T-cell (primary cell): ENCODE measurements at places on chromosomes 6 and 20. TPM values are rescaled to one million over a fixed set of nuclear protein-coding genes. Genes with fewer than 3 reads are reported as not detected.
A peak's percentile ranks its signal among the peaks of the same experiment; 100 is the strongest.

The DSP gene
- total RNA-seq, result not detected

The DEK gene
- total RNA-seq, result 109 TPM

The LINC00237 gene
- total RNA-seq, result not detected

The MAP7 gene
- total RNA-seq, result 0.57 TPM

The ZNF391 gene
- total RNA-seq, result 4.5 TPM

The OR10C1 gene
- total RNA-seq, result not detected

- H3K27ac ChIP-seq, result peak overlapping the region; percentile 88
- DNase-seq, result no peak
- H3K4me3 ChIP-seq, result no peak overlapping the region
- H3K27me3 ChIP-seq, result no peaks in the 10 kb centered on the region
- peaks cover 4% of the 10 kb centered on the region for H3K36me3 ChIP-seq
- peaks cover 59% of the 10 kb centered on the region for H3K4me1 ChIP-seq
These were observed 15.2 kb downstream of the DEF6 start for GRCh38 chr6:35312807-35313206.

DNA sequence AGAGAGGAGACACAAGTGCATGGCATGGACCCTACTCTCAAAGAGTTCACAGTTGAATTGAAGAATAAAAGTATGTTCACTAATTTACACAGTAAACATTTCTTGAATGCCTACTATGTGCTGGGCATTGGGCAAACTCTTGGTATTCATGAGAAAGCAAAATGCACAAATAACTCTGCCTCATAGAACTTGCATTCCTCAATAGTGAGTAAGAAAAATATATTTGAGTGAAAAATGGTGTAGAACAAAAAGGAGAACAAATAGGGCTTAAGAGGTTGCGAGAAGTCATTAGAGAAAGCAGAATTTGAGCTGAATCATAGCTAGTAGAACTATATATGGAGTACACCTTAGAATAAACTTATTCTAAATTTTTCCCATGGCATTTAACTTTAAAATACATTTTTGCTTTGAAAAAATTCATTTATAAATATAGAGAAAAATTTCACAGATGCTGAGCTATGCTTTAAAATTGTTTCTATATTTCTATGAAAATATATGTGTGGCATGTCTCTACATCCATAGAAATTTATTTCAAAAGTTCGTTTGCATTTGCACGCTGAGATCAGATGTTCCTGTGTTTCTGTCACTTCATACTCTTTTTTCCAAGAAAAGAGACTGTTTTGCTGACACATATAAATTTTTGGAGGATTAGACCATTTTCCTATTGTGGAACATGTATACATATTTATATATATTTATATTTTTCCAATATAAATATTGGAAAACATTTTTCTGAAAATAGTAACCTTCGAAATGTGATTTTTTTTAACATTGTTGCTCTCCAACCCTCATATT, 236.1 kb downstream of the KCNQ5 start:
- H3K4me1 ChIP-seq, result no peaks in the 10 kb centered on the region
- DNase-seq, result no peak
- no peak overlapping the region for H3K4me3 ChIP-seq
- no peaks in the 10 kb centered on the region for H3K36me3 ChIP-seq

DNA sequence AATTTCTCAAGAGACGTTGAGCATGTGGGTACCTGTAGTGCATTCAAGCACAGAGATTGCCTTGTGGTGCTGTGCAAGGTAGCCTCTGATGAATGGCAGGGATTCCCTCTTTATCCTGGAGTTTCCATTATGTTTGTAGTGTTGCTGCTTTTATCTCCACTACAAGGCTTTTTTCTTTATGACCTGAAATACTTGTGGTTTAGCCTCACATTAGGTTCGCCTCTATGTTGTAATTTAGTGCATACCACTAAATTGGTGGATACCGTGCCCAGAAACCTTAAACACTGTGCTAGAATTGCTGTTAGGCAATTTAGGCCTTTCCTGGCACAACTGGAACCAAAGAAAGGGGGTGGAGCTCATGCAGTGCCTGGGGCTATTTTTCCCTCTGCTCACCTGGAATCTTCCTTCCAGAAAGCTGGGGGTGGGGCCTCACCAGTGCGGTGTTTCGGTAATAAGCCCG, 76.8 kb downstream of the NCOA7 start:
- H3K4me3 ChIP-seq, result no peak overlapping the region
- no peaks in the 10 kb centered on the region for H3K4me1 ChIP-seq
- H3K36me3 ChIP-seq, result no peaks in the 10 kb centered on the region
- DNase-seq, result no peak

DNA sequence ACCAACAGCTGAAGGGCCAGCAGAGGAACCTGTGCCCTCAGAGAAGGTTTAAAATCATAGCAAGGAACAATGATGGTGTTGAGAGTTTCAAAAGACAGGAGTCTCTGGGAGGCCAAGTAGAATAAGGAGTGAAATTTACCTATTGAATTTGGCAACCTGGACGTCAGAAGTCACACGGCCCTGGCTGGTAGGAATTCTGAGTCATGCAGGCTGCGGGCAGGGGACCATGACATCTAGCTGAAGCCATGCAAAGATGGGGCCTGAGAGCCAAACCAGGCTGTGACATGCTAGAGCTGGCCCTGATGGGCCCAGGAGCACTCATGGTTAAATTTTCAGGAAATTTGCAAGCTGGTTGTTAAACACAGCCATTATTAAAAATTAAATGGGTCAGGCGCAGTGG, 64.0 kb upstream of the SNX9 start:
- H3K36me3 ChIP-seq, result no peaks in the 10 kb centered on the region
- peaks cover 71% of the 10 kb centered on the region for H3K4me1 ChIP-seq
- no peak for DNase-seq
- H3K4me3 ChIP-seq, result no peak overlapping the region
- no peak overlapping the region for H3K27ac ChIP-seq

- H3K4me3 ChIP-seq, result no peak overlapping the region
- no peak overlapping the region for H3K27ac ChIP-seq
- H3K4me1 ChIP-seq, result no peaks in the 10 kb centered on the region
- no peak for DNase-seq
- H3K27me3 ChIP-seq, result no peaks in the 10 kb centered on the region
These were observed 55.1 kb downstream of the MYLK4 start for GRCh38 chr6:2695454-2696095.

DNA sequence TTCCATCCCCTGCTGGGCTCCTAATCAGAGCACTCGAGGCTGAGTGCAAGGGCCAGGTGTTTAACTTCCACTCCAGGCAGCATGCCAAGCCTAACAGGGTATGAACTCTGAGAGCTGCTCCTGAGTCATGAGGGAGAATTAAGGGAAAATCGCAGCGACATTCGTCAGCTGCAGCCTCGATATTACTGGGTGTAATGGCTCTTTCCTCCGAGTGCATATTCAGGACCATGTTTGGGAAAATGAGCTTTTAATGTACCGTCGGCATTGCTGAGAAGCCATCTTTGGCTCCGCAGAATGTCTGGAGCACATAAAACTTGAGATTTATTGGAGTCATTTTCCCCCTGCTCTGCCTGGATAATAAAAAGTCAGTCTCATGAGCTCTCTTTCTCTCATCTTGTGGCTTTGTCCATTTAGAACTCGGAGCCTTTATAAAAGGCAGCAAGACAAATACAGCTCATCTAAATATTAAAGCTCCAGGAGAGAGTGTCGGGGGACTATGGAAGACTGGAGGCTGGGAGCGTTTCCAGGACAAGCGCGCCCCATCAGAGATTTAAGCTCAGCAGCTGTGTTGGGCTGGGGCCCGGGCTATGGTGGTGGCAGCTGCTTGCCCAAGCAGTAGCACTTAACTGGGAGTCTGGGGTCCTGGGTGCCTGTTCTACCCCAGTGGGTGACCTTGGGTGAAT, 103.7 kb downstream of the TOX2 start:
- H3K27ac ChIP-seq, result no peak overlapping the region
- no peaks in the 10 kb centered on the region for H3K36me3 ChIP-seq
- peaks cover 37% of the 10 kb centered on the region for H3K4me1 ChIP-seq
- no peak overlapping the region for H3K4me3 ChIP-seq
- no peaks in the 10 kb centered on the region for H3K27me3 ChIP-seq
- no peak for DNase-seq

- H3K27me3 ChIP-seq, result no peaks in the 10 kb centered on the region
- no peak overlapping the region for H3K27ac ChIP-seq
- H3K4me3 ChIP-seq, result no peak overlapping the region
- H3K36me3 ChIP-seq, result no peaks in the 10 kb centered on the region
These were observed 385.0 kb downstream of the CD83 start for GRCh38 chr6:14502551-14502950.

DNA sequence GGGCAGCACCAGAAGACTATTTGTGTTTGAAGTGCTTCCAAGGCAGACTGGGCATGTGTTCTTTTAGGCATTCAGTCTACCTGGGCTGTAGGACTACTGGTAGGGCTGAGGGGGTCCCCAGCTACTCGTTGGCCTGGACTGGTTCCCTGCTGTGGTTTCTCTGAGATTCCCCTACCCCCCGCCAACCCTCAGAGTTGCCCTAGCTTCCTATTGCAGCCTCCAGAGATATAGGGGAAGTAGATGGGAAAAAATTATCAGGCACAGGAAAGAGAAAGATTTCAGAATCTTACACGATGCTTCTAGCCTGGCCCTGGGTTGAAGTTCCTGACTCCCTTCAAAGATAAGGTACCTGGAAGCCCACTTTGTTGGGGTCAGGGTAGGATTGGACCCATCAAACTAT, 22.5 kb downstream of the BRPF3 start:
- no peak overlapping the region for H3K4me3 ChIP-seq
- no peaks in the 10 kb centered on the region for H3K27me3 ChIP-seq
- H3K36me3 ChIP-seq, result peaks cover 6% of the 10 kb centered on the region
- H3K4me1 ChIP-seq, result no peaks in the 10 kb centered on the region
- no peak overlapping the region for H3K27ac ChIP-seq

GRCh38 chr6:43779852-43780236, 9.8 kb downstream of the VEGFA start:
- no peak overlapping the region for H3K4me3 ChIP-seq
- H3K27ac ChIP-seq, result no peak overlapping the region
- no peak for DNase-seq
- no peaks in the 10 kb centered on the region for H3K4me1 ChIP-seq
- H3K27me3 ChIP-seq, result no peaks in the 10 kb centered on the region

- H3K36me3 ChIP-seq, result no peaks in the 10 kb centered on the region
- no peak overlapping the region for H3K4me3 ChIP-seq
- no peaks in the 10 kb centered on the region for H3K4me1 ChIP-seq
- no peak overlapping the region for H3K27ac ChIP-seq
- H3K27me3 ChIP-seq, result no peaks in the 10 kb centered on the region
These were observed 153.5 kb downstream of the DLL1 start for GRCh38 chr6:170137176-170137891.

- no peak for DNase-seq
- H3K27me3 ChIP-seq, result no peaks in the 10 kb centered on the region
- peaks cover 22% of the 10 kb centered on the region for H3K4me1 ChIP-seq
These were observed 3.6 kb upstream of the CASP8AP2 start for GRCh38 chr6:89826029-89826528.

GRCh38 chr6:131136021-131136786, 937 bp downstream of the AKAP7 start:
- DNase-seq, result no peak
- H3K4me3 ChIP-seq, result peak overlapping the region; percentile 91
- peak overlapping the region; percentile 69 for H3K27ac ChIP-seq
- no peaks in the 10 kb centered on the region for H3K27me3 ChIP-seq
- H3K4me1 ChIP-seq, result peaks cover 3% of the 10 kb centered on the region

GRCh38 chr20:8547968-8548588, 416.0 kb downstream of the PLCB1 start:
- no peak overlapping the region for H3K27ac ChIP-seq
- H3K4me3 ChIP-seq, result no peak overlapping the region
- H3K36me3 ChIP-seq, result no peaks in the 10 kb centered on the region
- no peaks in the 10 kb centered on the region for H3K27me3 ChIP-seq

- H3K36me3 ChIP-seq, result no peaks in the 10 kb centered on the region
- no peak overlapping the region for H3K4me3 ChIP-seq
- H3K4me1 ChIP-seq, result no peaks in the 10 kb centered on the region
- DNase-seq, result no peak
These were observed 7.9 kb downstream of the ROS1 start for GRCh38 chr6:117417851-117418250.
